ENCODE measurements at places on chromosomes 1 and 21.
A peak's percentile ranks its signal among the peaks of the same experiment; 100 is the strongest.

GRCh38 chr21:36841866-36842265, 124.6 kb downstream of the HLCS start:
- DNase-seq = no peak

GRCh38 chr1:10216090-10216749, 5.8 kb downstream of the KIF1B start:
- DNase-seq = no peak

- DNase-seq = no peak
Measured at GRCh38 chr1:175826705-175827104, 83.3 kb upstream of the TNR start.

DNA sequence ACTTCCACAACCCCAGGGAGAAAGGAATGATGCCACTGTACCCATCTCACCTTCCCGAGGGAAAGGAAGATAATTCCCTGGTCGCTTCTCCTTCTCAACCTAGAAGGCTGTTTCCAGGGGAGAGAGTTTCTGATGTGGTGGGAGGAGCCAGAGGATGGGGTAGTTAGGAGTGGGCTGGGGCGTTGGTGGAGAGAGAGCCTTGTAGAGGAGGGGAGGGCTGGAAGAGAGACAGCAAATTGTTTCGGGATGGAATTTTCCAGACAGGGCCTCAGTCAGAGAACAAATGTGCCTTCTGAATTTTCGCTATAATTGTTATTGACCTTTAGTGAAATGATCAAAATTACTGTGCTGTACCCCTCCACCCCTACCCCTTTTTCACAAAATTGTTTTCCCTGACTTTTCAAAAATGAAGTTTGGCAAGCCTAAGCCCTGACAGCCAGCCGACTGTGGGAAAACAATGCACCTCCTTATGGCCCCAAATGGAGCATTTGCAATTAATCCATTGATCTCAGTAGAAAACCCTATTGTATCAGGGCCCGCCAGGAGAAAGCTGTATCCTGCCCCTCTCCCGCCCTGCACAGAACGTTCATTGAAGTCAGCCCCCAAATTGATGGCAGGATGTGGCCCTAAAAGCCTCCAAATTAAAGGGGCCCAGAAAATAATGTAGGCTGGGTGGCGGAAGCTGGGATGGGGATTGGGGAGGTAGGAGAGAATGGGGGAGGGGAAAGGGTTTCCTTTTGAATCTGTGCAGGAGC, 69.1 kb upstream of the JUN start:
- no peak for DNase-seq

- peak; percentile 50 for DNase-seq
Measured at GRCh38 chr1:7539769-7540175, 231.3 kb upstream of the VAMP3 start.

DNA sequence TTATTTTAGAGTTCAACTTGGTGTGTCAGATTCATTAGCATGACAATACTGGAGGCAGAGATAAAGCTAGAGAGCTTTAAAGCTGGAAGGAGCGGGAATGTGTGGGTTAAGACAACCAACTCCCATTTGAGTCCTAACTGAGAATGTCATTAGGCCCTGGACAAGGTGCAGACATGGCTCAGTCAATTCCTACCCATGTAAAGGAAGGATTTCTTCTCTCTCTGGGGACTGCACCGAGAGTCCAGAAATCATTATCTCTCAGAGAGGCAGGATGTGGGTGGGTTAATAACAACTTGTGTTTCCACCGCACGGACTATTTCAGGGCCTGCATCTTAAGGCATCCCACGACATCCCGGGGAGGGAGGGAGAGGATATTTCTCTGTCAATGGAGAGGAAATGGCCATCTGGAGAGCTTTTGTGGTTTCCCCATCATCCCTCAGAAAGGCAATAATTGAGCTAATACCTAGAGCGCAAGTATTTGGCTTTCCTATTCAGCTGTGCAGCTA, 46.7 kb upstream of the SARS1 start:
- DNase-seq = no peak

DNA sequence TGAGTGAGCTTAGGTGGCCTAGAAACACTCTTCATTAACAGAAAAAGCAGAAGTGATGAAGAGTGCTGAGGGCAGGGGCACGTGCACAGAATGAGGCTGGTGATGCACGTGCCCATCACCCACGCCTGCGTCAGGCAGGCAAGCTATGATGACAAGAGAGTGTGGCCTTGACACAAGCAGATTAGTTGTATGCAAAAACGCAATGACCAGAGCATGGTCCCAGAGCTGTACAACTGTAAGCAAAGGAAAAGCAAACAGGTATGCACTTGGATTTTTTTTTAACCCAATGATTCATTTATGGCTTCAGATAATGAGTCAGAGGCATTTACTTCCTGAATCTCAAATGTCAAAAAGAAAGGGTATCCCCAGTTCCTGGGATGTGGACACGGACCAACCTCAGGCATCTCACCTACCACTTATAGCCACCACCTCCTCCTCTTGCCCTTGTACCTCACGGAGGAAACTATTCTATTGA, 9.1 kb upstream of the TMEM61 start:
- no peak for DNase-seq
